NCI-H510A (cell line): ENCODE measurements at places on chromosomes 6 and 20.

- no peak for DNase-seq
Observed at GRCh38 chr6:71489736-71490135, 201.1 kb downstream of the OGFRL1 start.

DNA sequence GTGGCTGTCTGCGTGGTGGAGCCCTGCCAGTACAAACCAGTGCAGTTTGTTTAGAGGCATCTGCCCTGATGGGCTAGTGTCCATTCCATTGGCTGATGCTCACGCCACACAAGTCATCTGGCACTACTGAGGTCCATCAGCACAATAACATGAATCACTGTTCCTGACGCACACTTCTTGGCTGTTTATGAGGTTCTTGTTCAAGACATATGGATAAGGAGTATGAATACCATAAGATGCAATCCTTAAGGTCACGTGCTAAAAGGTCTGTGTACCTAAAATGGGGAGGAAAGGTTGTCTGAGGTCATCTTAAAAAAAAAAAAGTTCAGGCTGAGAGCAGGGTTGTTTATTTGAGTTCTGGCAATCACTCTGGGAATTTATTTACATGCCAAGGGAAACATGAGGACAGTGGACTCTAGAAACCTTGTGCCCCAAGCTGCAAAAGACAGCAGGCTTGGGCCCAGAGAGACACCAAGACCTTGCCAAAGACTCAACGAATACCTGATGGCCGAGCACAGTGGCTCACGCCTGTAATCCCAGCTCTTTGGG lies 54.1 kb upstream of the SHLD1 start:
- DNase-seq = no peak

DNA sequence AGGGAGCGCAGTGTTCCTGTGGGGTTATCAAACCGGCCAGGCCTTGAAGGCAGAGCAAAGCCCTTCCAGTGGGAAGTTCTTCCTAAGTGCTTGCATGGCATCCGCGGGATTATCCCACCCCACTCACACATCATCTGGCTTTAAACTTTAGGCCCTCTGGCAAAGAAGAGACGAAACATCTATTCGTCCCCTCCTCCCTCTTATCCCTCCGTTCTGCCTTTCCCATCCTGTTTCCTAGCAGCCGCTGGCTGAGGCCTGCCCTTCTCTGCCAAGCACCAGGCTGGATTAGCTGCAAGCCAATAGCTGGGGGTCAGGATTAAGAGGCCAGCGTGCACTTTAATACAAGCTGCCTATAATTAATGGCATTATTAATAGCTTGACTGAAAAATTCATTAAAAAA lies 621.0 kb downstream of the PKHD1 start:
- no peak for DNase-seq

DNA sequence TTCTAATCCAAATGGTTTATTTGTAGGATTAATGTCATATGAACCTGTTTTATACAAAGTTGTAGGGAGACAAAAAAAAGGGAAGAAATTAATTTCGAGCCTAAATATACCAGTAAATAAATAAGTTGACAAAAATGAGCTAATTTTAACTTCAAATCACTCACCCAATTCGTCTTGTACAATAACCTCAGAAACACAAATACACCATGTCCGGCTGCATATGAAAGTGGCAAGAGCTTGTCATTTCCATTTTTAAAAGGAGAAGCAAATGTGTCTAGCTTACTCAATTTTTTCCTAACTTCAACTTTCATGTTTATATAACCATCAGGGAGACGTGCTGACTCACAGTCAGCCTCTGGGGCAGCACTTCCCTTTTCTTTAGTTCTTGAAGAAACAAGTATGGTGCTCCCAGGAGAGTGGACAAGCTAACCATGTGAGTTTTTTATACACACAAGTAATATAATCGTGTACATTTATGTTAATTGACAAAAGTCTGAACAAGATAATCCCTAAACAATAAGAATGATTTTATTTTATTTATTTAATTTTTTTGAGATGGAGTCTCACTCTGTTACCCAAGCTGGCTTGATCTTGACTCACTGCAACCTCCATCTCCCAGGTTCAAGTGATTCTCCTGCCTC lies 55.5 kb upstream of the SGK1 start:
- no peak for DNase-seq

DNA sequence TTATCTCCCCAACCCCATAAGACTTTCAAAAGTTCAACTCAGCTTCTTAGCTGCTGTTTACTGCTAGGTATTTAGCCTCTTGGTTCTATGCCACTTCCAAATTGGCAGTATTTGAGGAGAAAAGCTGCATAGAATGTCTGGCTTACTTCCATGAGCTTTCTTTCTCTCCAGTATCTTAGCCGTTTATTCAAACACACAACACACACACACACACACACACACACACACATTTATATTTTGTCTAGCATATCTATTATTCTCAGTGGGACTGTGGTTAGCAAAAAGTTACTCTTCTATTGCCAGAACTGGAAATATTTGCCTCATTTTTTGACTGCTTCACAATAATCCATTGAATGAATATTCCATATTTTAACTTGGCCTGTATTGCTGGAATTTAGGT lies 634.2 kb upstream of the IMPG1 start:
- DNase-seq = no peak

- no peak for DNase-seq
Observed at GRCh38 chr6:105639124-105639523, 236.2 kb upstream of the PREP start.

GRCh38 chr20:42924215-42924614 lies 265.5 kb downstream of the PTPRT start:
- no peak for DNase-seq
